ENCODE measurements at places on chromosomes 13 and 19.
A peak's percentile ranks its signal among the peaks of the same experiment; 100 is the strongest.

DNA sequence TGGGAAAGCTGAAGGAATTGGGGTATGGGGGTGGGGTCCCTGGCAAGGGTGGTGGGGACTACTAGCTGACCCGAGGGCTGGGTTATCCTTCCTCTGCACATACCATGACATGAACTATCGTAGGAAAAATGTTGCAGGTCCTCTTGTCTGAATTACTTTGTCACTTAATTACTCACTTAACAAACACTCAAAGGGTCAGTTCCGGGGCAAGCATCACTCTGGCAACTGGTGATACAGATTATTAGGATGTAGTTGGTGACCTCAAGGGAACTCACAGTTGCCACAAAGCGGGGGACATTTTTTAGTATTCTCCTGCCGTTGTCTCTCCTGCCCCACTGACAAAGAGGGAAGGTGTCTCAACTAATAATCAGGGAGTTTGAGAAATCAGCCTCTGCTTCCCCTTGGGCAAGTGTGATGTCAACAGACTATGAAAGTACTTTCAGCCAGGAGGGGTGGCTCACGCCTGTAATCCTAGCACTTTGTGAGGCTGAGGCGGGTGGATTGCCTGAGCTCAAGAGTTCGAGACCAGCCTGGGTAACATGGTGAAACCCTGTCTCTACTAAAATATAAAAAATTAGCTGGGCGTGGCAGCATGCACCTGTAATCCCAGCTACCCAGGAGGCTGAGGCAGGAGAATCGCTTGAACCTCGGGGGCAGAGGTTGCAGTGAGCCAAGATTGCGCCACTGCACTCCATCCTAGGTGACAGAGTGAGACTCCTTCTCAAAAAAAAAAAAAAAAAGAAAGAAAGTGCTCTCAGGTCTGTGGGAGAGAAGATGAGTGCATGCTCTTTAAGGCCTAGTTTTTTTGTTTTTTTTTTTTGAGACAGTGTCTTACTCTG is 10.3 kb downstream of the DNAJB1 start:
- no peak for DNase-seq

DNA sequence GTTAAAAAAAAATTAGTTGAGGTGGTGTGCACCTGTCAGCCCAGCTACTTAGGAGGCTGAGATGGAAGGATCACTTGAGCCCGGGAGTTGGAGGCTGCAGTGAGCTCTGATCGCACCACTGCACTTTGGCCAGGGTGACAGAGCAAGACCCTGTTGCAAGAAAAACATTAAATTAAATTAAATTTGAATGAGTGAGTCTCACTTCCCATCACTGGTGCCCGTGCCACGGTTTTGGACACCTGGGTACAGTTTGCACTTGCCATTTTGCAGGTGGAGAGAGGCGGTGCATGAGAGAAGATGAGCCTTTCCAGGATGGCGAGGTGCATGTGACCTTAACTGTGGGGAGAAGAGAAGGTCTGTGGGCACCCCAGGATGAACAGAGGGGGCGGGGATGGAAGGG is 60.3 kb upstream of the ZNF536 start:
- no peak for DNase-seq

DNA sequence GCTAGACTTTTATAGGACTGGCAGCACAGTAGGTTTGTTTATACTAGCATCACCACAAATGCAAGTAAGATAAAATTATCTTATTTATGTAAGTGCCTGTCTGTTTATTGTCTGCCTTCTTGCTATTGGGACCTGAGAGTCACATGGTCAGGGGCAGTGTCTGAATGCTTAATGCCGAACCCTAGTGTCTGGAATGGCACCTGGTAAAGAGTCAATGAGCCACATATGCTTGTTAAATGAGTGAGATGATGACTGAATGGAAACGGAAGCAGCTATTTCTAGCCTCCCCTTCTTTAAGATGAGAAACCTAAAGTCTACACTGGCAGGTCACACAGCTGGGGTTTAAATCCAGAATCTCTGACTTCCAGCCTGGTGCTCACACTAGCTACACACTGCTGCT is 92.2 kb downstream of the STOML3 start:
- no peak for DNase-seq

- no peak for DNase-seq
These were observed 60.6 kb upstream of the NBEA start for GRCh38 chr13:34881494-34881893.

- no peak for DNase-seq
These were observed 94.2 kb downstream of the ZDHHC20 start for GRCh38 chr13:21364916-21365315.

DNA sequence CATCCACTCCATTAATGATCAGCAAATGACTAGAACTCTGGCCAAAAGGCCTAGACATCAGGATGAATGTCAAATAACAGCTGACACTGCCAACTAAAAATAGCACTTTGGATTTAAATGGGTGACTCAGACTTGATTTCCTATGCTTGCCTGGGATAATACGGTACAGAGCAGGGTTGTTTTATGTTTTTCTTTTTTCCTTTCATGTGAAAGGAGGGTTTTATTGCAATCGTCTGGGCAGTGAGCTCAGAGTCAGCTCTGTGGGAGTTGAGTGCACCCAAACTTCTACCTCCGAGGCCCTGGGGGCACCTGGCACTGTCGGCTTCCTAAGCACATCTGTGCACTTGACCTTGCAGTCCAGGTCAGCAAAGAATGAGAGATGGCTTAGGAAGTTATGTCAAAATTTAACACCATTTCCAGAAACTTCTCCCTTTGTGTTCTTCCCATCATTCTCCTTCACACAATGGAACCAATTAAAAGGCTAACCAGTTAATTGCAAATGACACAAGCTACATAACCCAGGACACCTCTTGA is 134.1 kb downstream of the LACC1 start:
- no peak for DNase-seq

GRCh38 chr13:25217023-25217885 is 45.2 kb upstream of the AMER2 start:
- DNase-seq = no peak

DNA sequence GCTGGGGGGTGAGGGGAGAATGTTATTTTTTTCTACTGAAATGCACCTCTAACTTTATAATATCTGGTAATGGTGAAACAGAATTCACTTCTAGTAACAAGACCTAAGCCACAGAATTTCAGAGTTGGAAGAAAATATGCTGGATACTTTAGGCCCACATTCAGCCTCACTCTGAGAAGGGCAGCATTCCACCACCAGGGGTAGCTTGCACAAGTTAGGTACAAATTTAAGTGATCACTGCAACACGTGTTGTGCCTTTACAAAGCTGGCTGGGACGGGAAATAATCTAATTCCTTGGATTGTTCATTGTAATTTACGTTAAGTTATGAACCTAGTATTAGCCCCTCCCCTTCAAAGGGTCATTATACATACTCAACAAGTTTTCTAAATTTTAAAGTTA is 192.3 kb downstream of the RGCC start:
- no peak for DNase-seq

DNA sequence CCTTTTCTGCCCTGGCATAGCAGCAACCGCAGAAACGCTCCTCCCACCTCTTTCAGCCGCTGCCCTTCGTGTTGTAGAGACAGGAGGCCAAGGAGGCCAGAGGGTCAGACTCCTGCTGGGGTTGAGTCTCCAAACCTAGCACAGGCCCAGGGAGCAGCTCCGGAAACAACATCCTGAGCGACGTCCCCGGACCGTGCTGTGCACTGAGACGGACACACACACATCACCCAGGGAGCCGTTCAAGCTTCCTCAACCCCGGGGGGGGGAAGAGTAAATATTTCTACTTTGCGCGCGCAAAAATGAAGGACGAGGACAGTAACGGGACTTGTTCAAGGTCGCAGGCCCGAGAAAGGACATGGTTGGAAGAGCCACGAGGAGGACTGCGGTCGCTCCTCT is 657 bp downstream of the ZNF550 start:
- no peak for DNase-seq

DNA sequence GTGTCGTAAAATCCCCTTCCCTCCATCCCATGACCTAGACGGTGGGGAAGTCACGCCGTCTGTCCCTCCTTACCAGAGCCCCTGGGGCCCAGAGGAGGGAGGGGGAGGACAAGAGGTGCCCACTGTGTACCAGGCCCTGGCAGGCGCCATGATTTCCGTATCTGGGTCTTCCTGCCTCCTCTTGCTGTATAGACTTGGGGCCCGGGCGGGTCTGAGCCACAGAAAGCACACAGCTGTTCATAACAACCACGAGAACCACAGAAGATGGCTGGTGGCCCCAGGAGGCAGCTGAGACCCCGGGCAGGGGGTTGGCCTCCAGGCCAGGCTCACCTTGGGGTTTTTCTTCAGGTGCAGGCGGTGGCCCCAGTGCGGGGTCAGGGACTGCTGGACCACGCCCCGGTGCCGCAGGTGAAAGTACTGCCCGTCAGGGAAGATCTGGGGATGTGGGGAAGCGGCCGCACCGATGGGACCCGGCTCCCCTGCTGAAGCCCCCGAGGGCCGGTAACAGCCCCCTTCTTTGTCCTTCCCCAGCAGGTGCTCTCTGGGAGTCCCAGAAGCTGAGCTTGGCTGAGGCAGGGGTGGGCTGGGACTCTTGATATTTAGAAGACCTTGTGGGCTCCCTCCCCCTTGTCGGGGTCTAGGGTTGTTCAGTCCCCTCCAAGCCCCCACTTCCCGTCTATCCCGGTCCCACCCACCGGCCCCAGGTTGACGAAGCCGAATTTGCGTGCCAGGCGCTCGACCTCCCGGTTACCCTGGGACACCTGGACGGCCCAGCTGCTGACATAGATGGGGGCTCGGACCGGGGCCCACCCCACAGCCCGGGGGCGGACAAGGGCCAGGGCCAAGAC is 463 bp downstream of the PCSK4 start:
- DNase-seq = no peak

DNA sequence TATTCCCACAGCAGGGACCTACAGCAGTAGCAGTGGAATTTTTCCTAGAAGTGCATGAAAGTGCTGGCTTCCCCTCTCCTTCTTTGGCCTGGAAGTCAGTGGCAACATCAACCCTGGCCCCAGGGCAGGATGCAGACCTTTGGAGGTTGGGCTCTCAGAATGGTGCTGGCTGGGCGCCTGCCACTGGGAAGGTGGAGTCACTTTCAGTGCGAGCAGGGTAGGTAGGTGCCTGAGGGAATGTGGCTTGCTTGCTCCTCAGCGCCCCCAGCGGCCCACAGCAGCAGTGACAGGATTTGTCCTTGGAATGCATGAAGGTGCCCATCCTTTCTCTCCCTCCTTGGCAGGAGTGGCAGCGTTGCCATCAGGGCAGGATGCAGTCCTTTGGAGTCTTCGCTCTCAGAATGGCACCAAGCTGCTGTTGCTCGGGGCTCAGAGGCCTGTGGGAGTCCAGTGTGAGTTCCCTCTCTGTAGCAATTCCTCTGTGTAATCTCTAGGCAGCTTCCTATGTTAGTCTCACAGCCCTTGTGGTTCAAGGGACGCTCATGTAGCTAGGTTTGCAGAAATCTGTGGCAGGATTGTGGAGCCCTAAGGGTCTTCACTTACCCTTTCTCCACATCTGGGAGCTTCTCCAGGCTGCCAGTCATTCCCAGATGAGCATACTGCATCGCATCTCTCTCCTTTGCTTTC is 354.4 kb upstream of the DACH1 start:
- DNase-seq = no peak

DNA sequence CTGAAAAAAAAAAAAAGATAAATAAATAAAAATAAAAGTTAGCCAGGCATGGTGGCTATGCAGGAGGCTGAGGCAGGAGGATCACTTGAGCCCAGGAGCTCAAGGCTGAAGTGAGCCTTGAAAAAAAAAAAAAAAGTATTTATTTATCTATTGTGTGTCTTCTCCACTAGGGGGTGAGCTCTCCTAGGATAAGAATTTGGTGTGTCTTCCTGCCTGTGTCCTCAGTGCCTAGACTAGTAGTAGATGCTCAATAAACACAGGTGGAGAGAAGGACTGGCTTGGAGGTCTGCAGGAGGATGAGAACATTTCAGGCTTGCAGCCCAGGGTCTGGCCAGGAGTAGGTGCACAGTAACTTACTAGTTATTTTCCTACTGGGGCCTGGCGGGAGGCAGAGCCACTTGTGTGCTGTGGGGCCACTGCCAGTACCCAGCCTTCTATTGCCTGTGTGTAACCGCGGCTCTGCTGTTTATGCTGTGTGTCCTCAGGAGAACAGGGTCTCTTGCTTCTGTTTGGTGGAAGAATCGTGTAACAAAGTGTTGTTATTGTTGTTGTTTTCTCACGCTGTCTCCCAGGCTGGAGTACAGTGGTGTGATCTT is 5.4 kb downstream of the LMTK3 start:
- peak; percentile 64 for DNase-seq

DNA sequence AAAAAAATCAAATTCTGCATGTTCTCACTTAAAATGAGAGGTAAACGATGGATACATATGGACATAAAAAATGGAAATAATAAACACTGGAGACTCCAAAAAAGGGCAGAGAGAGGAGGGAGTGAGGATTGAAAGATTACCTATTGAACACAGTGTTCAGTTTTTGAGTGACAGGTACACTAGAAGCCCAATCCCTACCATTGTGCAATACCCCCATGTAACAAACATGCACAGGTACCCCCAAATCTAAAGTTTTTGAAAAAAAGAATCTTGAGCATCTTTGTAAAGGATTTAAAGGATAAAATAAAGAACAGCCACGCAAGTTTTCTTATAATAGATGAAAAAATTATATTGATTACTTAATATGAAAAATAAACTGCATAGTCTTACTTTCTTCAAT is 16.7 kb upstream of the CLC start:
- DNase-seq = no peak

GRCh38 chr13:87810391-87810801 is 139.2 kb downstream of the SLITRK5 start:
- DNase-seq = no peak

DNA sequence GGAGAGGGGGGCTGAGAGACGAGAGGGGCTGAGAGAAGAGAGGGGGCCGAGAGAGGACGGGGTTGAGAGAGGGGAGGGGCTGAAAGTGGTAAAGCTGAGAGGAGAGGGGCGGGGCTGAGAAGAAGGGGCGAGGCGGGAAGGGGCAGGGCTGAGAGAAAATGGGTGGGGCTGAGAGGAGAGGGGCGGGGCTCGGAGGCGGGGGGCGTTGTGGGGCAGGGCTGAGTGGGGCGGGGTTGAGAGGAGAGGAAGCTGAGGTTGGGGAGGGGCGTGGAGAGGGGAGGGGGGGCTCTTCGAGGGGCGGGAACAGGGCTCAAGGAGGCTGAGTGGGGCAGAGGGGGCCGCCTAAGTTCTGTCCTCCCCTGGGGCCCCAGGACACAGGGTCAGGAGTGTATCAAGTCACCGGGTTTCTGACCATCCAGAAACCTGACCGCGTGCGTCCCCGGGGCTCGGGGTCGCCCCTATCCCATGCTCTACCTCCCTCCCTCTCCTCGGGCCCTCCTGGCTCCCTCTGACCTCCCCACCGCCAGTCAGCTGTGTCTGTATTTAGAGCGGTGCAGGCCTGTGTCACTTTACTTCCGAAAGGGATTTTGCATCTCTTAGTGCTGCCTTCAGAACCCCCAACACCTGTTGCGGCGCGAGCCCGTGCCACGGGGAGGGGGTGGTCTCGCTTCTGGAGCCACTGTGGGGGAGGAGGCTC is 38.6 kb upstream of the SEMA6B start:
- peak; percentile 16 for DNase-seq

Measured in CD4-positive, alpha-beta T cell treated with Interleukin-2 at 100 ng/mL for 4 hours (primary cell).